ENCODE measurements at places on chromosomes 4 and X.

DNA sequence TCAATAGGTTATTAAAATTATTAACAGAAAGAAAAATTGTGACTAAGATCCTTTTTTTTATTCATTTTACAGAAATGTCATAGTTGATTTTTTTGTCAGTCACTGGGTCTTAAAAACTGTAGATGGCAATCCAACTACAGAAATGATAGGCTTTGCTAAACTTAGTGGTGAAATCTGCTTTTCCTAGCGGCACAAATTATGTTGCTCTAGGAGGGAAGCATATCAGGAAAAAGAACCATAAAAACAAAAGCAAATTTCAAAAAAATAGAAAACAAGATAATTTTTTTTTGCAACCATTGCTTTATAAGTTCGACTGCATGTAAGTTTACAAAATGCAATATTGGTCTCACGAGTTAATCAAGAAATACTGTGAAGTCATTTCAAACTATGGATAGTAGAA is 443.5 kb upstream of the IGFBP7 start:
- DNase-seq, result no peak

- no peak for DNase-seq
Observed at GRCh38 chrX:150690126-150690525, 3.1 kb upstream of the MTMR1 start.

DNA sequence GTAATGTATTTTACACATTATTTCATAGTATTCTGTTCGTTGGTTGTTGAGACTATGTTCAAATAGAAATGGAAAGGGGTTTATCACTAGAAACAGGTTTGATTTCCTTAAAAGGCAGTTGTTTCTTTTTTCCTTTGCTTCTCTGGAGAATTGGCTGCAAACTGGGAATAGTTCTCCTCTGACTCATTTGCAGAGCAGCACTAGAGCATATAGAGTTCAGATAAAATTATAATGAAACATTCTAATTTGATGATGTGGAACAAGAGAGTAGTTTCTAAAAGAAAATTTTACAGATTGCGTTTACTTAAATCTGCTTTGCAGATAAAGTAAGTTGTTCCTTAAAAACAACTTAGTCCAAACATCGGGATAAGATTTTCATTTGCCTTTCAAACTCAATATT is 29.7 kb downstream of the SYNPO2 start:
- no peak for DNase-seq

- DNase-seq, result no peak
Observed at GRCh38 chr4:158065176-158065575, 107.6 kb downstream of the GASK1B start.

DNA sequence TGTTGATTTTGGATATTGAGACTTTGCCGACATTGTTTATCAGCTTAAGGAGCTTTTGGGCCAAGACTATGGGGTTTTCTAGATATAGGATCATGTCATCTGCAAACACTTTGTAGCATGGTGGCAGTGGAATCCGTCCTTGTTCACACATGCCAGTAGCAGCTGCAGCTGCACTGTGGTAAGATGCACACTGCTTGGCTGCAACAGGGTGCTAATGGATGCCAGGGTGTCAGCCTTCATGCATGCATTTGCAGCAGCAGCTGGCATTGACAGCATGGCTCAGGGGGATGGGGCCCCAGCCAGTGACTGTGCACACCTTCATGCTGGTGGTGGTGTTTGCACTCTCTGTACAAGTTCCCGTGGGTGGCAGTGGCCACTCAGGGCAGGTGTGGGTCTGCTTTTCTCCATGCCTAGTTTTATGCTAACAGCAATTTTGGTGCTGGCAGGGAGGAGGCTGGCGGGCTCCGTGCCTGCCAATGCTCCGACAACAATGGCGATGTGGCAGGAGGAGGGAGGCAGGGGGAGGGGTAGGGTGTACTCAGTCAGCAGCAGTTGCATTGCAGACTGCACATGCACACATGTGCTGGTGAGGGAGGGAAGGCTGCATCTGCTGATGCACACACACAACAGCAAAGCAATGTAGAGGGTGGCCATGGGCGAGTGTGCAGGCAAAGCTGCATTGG is 37.5 kb downstream of the BEX3 start:
- DNase-seq, result no peak

DNA sequence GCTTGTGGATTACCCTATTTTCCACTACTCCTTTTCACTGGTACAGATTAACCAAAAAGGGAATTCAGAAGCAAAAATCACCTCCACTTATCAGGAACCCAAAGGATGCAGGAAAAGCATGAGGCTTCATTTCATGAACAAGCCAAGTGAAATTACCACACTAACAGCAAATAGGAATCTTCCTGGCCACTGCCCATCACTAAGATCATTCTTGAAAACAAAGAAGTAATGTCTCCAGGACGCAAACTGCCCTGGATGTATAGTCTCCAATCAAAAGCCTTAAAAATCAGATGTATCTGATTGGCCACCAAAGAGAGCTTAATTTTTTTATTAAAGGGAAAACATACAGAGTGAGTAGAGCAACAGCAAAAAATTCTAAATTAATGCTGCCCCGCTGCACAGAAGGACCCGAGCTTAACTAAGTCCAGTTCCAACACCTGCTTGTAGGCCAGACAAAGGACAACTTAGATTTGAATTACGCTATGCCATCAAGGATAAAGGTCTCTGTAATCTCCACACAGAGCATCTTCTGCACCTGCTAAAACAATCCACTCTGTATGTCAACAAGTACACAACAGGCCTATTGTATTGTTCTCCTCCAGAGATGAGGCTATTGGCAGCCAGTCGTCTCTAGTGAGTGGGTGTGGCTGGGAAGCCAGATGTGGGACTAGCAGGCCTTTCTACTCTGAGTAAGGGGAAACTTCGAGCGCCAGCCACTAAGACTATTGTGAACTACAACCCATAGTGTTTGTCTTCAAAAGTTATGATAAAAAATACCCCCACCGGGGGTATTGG is 12.4 kb downstream of the ZDHHC9 start:
- DNase-seq, result no peak

DNA sequence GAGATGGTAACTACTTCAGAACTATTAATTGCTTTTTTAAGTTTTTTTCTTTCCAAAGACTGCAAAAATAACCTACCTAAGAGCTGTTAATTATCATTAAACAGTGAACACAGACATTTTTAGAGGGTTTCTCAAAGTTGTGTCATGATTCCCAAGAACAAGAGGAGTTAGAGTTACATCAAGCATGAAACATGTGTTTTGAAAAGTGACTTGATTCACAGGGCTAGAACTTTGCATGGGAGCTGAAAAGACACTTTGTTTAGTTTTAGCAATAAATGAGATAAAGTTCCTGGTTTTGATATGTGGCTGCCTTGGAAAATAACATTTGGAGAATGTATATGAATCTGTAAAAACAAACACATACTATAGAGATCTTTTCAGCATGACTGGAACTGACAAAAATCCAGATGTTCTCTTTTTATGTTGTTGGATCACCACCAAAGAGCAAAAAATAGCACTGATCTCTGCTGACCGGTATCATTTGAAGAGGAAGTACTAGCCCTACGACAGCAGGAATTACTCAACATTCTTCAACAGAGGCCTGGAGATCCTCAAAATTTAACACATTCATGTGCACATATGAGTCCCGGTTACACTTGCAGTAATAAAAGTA is 173.0 kb upstream of the PCDH18 start:
- DNase-seq, result no peak

DNA sequence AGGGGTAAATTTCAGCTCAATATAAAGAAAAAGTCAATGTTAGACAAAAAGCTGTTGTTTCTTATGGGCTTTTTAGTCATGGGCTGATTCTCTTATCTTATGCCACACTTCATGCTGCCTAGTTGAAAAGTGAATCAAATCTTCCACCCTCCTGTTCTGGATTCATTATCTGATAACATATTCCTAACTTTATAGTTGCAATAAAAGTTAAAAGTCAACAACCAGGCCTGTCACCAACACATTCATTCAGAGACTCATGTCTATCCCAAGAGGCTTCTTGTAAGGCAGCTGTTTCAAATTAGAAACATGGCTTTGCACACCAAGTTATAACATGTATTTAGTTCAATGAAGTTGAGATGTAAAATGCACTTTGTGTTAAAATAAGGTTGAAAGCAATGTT is 243.8 kb downstream of the ADAMTS3 start:
- no peak for DNase-seq

DNA sequence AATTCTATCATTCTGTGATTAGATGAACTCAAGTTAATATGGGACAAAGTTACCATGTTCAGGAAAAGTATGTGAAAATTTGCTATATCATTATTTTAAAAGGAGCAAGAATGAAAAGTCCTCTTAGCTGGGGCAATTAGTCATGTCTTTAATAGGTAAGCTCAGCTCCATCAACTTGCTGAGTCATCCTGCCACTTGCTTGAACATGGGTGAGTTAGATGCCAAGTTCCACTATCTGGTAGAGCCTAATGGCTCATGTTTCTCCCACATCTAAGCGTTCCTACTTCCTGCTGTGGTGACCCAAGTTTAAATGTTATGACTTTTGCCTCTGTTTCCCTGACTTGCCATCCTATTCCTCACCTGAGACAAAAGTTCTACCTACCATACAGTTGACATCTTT is 276.8 kb downstream of the ZNF674 start:
- DNase-seq, result no peak

DNA sequence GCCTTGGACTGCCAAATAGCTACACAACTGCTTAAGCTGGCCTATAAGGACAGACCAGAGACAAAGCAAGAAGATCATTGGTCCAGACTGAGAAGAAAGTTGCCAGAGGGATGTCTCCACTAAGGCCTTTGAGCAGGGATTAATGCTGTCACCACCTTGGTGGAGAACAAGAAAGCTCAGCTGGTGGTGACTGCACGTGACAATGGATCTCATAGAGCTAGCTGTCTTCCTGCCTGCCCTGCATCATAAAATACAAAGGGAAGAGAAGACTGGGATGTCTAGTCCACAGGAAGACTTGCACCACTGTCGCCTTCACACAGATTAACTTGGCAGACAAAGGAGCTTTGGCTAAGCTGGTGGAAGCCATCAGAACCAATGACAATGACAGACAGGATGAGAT is 40.5 kb upstream of the FAM120C start:
- DNase-seq, result no peak

- DNase-seq, result no peak
Observed at GRCh38 chr4:17580969-17581368, 4.0 kb downstream of the LAP3 start.

Measured in cortex of kidney (tissue), 1 donor.